ENCODE measurements at places on chromosomes 6 and 20.

- DNase-seq: no peak
These were observed 62.7 kb downstream of the DLGAP4 start for GRCh38 chr20:36368869-36369268.

DNA sequence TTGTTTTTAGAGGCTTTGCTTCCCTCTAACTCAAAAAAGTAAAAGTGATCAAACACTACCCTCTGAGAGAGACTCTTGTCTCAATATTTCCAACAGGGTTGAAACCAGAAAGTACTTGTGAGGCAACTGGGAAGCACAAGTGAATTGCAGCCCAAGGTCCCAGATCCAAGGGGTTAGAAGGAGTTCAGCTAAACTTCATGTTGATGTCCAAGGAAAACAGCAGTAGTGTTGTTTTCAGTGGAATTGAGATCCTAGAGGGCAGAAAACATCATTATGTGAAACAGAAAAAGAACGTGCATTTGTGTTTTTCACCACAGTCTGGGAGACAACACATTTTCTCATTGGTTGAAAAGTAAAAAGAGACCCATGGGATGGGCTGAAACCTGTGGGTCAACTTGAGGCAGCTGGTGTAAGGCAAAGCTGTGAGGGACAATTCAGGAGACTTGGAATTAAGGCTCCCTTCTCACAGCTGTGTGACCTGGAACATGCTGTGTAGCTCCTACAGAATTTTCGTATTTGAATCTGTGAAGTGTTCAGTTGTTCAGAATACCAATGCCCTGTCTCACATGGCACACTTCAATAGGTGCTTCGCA is 508.3 kb downstream of the BMP2 start:
- no peak for DNase-seq

DNA sequence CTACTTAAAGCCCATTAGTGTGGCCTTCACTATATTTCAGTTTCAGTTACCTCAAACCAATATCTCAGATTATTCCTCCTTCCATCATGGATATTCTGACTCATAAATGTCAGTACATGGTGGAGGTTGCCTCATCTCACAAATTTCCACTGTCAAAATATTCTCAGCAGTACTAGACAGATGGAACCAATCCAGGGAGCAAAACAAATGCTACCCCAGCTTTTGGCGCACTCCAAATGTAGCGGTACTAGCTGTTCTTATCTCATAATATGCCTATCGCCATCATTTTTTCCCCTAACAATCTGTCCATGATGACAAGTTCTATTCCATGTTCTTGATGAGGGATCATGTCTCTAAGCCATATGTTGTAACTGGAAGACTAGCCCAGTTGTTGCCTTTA is 1026.1 kb downstream of the KIF16B start:
- no peak for DNase-seq

GRCh38 chr6:167766986-167767714 is 59.6 kb upstream of the AFDN start:
- no peak for DNase-seq

GRCh38 chr6:151948002-151948743 is 140.7 kb downstream of the ESR1 start:
- DNase-seq: no peak

GRCh38 chr6:131013495-131013894 is 49.5 kb downstream of the EPB41L2 start:
- DNase-seq: no peak

- no peak for DNase-seq
These were observed 3.4 kb upstream of the TMEM14C start for GRCh38 chr6:10719296-10719963.

DNA sequence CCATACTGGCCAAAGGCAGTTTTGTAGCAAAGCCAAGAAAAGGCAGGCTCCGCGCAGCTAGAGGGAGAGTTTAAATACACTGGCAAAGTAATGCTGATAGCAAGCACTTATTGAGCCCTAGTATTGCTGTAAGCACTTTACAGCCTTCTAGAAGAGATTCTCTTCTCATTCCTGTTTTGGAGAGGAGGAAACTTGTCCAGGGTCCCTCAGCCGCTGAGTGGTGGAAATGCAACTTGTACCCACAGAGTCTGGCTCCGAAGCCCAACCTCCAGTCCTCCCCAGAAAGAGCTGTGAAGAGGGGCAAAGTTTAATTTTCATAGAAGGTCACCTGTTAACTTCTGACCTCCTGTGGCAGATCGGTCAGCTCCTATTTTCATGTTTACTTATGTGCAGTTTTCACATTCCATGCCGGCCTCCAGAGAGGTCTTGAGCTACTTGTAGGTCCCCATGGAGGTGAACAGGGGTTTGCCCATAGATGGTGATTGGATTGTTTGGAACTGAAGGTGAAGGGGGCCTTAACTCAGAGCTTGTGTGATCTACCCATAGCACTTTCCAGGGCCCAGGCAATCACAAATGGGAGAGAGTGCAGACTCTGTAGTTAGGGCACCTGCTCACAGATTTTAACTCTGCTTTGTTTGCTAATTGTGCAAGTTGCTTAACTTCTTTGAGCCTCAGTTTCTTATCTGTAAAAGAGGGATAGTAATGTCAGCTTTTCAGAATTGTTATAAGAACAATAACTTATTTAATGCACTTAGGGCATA is 70.7 kb downstream of the LYRM2 start:
- DNase-seq: no peak

GRCh38 chr6:138468320-138469015 is 30.8 kb downstream of the NHSL1 start:
- DNase-seq: no peak

DNA sequence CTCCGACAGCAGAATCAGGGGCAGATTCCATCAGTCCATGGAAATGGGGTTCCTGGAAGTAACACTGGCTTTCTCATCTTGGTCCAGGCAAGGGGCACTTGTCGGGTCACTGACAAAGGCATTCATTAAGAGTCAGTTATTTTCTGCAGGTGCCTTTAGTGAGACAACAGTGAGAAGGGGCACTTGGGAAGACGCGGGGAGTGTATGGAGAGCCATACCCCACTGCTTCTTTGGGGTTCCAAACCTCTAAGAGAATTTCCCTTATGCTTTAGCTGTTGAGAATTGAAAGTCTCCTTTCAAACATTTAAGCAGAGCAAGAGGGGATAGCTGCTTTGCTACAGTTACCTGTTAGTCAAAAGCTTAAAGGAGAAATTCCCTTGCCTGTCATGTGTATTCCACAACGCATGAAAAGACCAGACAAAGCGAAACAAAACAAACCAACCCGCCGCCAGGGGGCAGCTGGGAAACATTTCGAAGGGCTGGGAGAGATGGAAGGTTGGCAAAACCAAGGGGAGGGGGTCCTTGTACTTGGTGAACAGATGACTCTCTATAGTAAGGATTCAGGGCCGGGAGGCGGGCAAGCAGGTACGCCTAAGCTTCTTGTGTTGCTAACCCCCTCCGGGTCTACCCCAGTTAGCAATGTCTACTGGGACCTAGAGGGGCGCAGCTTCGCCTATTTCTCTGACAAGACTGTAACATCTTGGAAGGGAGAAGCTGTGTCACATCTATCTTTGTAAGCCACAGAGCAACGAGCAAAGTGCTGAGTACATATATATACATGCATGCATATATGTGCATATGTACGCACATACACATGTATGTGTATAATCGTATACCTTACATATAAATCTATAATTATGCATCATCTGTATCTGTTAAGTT is 474.9 kb upstream of the AGPAT4 start:
- no peak for DNase-seq

DNA sequence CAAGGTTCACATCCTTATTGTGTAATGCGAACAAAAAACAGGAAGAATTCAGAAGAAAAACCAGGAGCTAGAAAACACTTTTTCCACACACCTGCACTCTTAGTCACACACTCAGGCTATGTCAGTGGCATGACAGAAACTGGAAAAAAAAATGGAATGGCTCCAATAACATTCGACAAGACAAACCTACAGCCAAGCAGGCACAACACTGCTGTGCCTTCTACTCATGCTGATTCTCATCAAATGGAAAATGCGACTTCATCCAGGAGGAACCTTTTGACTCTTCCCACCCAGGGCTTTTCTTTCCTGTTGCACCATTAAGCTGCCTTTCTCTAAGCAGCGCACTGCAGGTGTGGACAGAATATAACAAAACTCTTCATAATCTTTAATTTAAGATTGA is 163.2 kb upstream of the BTBD3 start:
- DNase-seq: no peak

GRCh38 chr20:5650280-5650691 is 99.9 kb upstream of the SHLD1 start:
- no peak for DNase-seq

- no peak for DNase-seq
These were observed 229.8 kb upstream of the CEP162 start for GRCh38 chr6:84457276-84457675.

- DNase-seq: no peak
These were observed 2.6 kb downstream of the VGLL2 start for GRCh38 chr6:117267766-117268534.

DNA sequence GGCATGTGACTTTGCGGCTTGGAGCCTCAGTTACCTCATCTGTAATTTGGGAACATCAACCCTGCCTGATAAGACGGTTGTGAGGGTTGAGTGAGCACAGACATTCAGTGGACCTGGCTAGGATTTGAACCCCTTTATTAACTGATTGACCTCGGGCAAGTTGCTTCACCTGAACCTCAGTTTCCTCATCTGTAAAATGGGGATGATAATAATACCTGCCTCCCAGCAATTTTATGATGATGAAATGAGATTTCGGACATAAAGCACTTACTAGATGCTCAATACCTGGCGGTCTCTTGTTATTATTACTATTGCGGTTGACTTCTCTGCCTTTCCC is 51.5 kb downstream of the CEBPB start:
- no peak for DNase-seq

- DNase-seq: no peak
These were observed 14.2 kb downstream of the TFAP2B start for GRCh38 chr6:50832912-50833311.

GRCh38 chr6:34143884-34144580 is 1.9 kb downstream of the GRM4 start:
- DNase-seq: peak; percentile 59

DNA sequence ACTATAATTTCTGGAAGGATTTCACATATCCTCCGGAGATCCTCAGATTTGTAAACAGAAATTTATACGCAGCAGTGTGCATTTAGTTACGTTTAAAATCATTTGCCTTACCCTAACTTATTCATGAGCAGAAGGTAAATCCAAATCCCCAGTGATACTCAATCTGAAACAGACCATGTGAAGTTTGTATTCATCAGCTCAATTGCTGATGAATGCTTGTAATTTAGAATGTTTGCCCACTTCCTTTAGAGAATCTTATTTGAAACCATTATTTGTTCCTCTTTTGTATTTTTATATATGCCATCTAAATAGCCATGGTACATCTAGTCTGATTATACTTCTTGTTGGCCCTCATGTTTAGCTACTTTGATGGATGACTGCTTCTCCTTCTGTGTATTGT is 15.4 kb downstream of the TAAR1 start:
- no peak for DNase-seq

DNA sequence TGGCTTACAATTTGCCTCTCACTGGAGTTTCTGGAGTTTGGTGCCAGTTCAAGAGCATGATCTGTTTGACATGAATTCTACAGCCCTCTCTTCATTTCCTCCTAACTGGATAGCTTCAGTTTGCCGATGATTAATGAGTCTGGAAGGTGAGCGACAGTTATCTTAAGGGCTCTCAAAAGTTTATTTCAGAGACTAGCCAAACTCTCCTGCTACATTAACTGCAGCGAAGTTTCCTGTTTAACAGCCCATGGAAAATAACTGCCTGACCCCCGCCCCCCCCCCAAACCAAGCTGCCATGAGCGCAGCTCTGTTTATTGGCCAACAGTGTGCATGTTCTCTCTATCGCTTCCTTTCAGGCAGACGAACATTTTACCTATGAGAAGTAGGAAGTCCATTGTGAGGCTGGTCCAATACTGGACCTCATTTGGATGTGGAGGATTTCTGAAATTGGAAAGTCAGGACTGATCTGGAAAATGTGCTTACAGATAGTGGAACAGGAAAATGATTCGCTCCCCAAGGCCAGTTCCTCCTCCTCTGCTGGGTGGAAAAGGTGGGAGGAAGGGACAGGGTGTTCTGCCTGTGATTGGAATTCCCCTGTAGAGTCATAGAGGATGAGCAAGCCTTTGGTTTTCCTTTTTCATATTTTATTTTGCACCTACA is 522.2 kb upstream of the JAG1 start:
- no peak for DNase-seq

Measured in GM12891 (cell line).